ENCODE measurements at places on chromosomes 7 and 10.

DNA sequence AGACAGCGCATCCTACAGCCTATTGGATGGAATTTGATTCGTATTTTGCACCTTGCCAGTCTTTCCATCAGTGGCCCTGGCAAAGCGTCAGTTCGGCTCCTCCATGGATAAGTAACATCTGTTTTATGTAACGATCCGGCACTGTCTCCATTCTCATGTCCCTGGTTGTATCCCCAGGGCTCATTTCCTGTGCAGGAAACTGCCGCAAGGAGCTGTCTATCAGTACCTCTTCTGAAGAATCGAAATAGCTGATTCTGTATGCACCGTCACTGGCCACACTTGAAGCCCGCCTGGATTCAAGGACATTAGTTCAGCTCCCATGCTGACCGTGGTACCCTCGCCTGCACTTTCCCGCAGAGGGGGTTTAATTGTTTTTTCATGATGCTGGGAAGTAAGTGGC lies 53.1 kb upstream of the NPS start:
- no peak for DNase-seq

GRCh38 chr7:90717296-90718060 lies 121.4 kb downstream of the CDK14 start:
- no peak for DNase-seq

DNA sequence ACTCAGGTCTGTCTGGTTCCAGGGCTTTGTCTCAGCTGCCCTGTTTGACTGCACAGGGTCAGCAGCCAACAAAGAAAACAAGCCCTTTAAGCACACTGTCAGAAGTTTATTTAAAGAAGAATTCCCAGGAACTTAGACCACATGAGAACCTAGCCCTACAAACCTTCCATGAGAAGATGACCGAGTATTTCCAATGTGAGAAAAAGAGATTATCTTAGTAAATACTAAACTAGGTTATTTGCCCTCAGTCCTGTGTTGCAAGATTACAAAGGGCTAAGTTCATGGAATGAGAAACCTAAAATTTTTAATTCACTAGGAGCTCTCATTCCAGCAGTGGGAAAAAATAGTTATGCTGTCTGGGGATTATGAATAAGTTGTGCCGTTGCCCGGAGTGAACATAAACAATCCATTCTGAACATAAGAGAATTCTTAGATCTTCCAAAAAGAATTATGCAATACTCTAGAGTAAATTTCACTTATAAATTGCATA lies 46.7 kb downstream of the NOC3L start:
- DNase-seq, result no peak

- no peak for DNase-seq
These were observed 292.0 kb downstream of the CCDC3 start for GRCh38 chr10:12709521-12709963.

GRCh38 chr10:132102071-132102716 lies 36.4 kb downstream of the JAKMIP3 start:
- DNase-seq, result no peak

- DNase-seq, result peak; percentile 82
These were observed 8.9 kb downstream of the GLI3 start for GRCh38 chr7:42227936-42228591.

DNA sequence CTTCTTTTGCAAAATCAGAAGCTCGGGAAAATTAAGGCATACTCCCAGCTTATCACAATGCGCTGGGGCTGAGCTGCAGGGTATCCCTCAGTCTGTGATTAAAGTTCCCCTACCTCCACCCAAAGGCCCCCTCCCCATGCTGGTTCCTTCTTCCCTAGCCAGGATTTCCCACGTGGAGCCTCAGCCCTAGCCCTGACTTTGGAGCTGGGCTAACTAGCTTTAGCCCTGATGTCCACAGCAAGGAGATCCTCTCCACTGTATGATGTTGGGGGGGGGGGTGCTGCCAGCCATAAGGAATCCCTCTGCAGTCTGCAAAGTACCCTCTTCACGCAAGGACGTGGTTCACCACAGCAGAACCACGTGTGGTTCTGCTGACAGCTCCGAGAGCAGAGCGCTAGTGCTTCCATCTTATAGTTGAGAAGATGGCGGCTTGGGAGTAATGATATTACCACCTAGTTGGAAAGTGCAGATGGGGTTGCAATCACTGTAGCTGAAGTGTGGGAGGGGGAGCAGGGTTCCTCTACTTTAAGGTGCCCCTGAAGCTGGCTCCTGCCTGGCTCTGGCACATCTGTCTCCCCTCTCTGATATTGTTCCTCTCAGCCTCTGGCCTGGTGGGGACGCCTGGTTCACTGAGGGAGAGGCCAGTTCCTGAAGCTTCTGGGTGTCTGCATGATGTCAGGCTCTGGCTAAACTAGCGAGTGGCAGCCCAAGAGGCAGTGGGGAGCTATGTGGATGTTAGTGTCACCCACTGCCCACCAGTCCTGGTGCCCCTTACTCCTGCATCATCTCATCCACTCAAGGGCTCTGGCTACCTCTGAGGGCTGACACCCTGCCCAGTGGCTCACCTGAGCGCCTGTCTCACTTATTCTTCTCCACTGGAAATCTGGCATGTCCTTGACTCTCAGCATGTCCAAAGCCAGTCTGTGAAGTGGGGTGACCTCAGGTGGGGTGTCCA lies 270.7 kb downstream of the RPS24 start:
- no peak for DNase-seq

- no peak for DNase-seq
These were observed 47.9 kb upstream of the CNPY1 start for GRCh38 chr7:155594163-155594732.

DNA sequence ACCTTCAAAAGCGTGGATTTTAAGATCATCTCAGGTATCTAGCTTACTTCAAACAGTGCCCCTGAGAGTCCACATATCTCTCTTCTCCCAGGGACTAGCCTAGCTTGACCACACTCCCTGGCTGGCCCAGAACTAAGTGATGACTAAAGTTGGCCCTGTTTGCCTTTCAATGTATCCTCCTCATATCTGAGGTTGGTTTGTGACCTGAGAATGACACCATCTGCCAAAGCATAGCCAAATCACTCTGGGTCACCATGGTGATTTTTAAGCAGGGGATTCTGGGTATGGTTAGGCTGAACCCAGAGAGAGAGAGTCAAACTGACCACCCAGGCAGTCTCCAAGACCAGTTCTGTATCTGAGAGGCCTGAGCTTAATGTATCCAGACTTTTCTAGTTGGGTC lies 16.2 kb downstream of the CNNM1 start:
- no peak for DNase-seq

- DNase-seq, result no peak
These were observed 50.4 kb upstream of the CACUL1 start for GRCh38 chr10:118805146-118805545.

- no peak for DNase-seq
These were observed 186.7 kb upstream of the SHH start for GRCh38 chr7:155998766-155999630.

DNA sequence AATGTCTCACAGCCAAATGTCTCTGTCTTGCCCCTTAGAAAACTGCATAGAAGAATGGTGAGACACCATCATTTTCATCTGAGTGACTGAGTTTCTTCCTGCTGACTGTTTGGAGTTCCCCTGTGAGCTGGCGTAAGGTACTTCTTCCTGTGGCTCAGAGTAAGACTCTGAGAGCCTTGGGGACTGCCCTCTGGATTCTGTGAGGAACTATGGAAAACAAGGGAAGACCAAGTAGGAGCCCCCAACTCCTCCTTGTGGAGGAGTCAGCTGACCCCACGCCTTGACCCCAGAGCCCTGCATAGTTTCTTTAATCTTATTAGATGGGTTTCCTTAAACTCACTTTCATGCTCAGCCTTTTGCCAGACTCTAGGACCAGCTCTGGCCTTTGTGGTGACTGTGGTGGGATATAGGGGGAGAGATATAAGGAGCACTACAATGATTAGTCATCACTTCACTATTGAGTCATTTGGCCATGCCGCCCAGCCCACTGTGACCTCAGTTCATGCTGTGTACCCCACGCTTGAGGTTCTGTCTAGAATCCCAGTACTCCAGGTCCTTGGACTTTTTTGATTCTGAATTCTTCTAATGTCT lies 51.8 kb upstream of the FAM133B start:
- no peak for DNase-seq

DNA sequence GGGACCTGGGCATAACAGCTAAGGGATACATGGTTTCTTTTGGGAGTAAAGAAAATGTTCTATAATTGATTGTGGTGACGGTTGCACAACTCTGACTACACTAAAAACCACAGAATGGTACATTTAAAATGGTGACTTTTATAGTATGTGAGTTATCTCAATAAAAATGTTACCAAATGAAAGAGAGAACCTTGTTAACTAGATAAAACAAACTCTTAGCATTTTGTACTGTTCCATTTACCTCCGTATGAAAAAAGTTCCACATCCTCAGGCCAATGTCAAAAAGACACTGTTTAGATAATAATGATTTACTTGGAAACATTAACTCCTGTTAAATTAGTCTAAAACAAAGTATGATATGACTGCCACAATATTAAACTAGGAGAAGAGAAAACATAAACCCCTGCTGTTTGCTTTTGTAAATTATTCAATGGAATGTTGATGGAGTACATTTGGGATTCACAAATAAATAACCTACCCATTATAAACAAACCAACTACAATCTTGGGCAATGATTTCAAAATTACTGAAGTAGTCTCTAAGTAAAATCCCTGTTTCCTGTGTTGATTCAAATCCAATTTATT lies 60.7 kb downstream of the SMURF1 start:
- DNase-seq, result no peak

GRCh38 chr10:44180321-44181168 lies 204.4 kb downstream of the CXCL12 start:
- peak; percentile 29 for DNase-seq

- DNase-seq, result no peak
These were observed 226.5 kb downstream of the NEBL start for GRCh38 chr10:20670579-20670978.

DNA sequence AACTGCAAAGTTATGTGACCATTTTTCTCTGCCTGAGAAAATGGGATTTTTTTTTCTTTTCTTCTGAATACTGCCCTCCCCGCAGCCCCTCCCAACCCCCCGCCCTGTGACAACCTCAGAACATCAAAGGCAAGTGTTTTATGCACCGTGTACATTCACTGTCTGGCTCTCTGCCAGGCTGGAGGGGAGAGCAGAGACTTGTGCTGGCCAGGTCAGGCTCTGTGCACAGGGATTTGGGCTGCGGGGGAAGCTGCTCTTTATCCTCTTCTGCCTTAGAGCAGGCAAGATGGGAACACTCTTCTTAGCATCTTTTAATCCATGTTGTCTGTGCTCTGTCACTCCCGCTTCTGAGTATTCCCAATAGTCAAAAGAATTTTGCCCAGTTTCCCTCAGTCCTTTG lies 195.1 kb downstream of the CCSER2 start:
- DNase-seq, result no peak

GRCh38 chr10:36465604-36466379 lies 659.6 kb upstream of the ANKRD30A start:
- no peak for DNase-seq

DNA sequence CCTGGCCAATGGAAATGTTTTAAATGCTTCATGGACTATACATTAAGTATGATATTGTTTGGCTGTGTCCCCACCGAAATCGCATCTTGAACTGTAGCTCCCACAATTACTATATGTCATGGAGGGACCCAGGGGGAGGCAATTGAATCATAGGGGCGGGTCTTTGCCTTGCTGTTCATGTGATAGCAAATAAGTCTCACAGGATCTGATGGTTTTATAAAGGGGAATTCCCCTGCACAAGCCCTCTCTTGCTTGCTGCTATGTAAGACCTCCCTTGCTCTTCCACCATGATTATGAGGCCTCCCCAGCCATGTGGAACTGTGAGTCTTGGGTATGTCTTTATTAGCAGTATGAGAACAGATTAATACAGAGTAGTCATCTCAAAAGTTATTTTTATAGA lies 32.4 kb upstream of the GRB10 start:
- DNase-seq, result no peak

GRCh38 chr10:363152-363551 lies 227.9 kb downstream of the ZMYND11 start:
- DNase-seq, result no peak

DNA sequence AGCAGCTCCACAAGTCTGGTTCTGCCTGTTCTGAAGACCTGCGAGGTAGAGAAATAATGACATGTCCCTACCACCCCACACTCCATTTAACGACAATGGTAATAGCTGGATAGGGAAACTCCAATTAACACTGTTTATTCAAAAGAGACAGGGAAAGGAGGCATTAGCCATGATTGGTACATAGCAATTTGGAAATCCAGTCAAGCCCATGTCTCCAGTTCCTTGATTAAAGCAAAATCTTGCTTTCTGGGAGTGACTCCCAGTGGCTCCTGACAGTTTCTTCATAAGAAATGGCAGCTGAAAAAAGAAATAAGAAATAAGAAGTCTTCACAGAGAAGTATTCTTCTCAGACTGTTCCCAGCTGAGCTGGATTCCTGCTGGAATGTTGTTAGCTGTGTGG lies 140.7 kb upstream of the LYZL2 start:
- DNase-seq, result no peak

- peak; percentile 58 for DNase-seq
These were observed 6.9 kb upstream of the SFRP5 start for GRCh38 chr10:97778452-97779302.

DNA sequence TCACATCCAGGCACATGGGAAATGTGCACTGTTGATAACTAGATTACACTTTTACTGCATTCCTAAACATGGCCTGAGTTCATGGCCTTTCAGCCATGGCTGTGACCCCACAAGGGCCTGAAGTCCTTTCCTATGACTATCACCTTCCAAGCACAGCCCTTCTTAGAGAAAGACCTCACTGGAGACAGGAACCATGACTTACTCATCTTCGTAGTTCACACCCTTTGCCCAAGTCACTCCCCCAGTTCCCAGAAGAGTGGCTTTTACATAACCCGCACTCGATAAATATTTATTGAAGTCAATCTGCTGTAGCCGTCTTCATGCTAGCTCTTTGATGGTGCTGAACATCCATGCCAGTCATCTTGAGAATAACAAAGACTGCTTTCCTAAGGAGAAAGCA lies 632.5 kb upstream of the NRP1 start:
- DNase-seq, result no peak

GRCh38 chr7:21448974-21449373 lies 21.1 kb downstream of the SP4 start:
- peak; percentile 70 for DNase-seq

GRCh38 chr7:83130191-83130590 lies 32.5 kb downstream of the PCLO start:
- DNase-seq, result no peak

- DNase-seq, result no peak
These were observed 157.0 kb downstream of the EMX2 start for GRCh38 chr10:117699436-117700075.

GRCh38 chr10:24784061-24784460 lies 60.4 kb upstream of the ARHGAP21 start:
- DNase-seq, result no peak

GRCh38 chr10:71396084-71396710 lies 523 bp upstream of the CDH23 start:
- peak; percentile 80 for DNase-seq

- DNase-seq, result peak; percentile 82
These were observed 671 bp upstream of the PAXIP1 start for GRCh38 chr7:155003376-155004214.

- no peak for DNase-seq
These were observed 74.8 kb upstream of the FOXK1 start for GRCh38 chr7:4607311-4607729.

- DNase-seq, result no peak
These were observed 41.9 kb downstream of the LRRN3 start for GRCh38 chr7:111132833-111133232.

- DNase-seq, result no peak
These were observed 4.2 kb downstream of the CLDN12 start for GRCh38 chr7:90407484-90407821.

- DNase-seq, result no peak
These were observed 112.0 kb downstream of the NT5C2 start for GRCh38 chr10:103080891-103081581.
